Cortex of kidney (tissue), 1 donor: ENCODE measurements at places on chromosomes 12 and 14.

DNA sequence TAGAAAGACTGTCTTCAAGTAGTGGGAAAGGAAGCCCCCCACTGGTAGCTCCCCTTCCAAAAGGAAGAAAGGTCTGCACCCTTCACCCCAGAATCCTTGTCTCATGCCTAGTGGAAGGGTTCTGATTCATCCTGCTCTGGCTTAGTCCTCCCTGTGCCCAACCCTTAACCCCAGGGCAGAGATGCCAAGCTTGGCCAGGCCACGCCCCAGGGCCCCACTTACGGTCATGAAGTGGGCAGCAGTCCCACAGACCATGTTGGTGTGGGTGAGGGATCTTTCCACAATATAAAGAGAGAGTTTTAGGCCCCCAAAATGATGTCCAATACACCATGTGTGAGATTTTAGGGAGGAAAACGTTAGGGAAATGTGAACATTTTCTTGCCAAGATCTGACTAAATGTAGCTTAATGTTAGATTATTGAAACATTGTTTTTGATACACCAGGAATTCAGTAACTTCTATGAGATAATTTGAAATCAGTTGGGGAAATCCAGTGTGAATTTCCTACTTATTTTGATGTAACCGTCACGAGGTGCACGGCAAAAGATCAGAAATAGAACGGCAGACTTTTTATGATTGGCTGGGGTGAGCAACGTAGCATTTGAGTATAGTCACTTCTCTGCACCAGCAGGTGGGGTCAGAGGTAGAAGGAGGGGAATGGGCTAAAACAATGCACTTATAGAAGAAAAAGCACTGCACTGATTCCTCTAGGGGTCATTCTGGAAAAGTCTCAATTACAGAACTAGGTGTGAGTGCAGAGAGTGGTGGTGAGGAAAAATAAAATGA lies 8.2 kb upstream of the SSPN start:
- no peak for DNase-seq

DNA sequence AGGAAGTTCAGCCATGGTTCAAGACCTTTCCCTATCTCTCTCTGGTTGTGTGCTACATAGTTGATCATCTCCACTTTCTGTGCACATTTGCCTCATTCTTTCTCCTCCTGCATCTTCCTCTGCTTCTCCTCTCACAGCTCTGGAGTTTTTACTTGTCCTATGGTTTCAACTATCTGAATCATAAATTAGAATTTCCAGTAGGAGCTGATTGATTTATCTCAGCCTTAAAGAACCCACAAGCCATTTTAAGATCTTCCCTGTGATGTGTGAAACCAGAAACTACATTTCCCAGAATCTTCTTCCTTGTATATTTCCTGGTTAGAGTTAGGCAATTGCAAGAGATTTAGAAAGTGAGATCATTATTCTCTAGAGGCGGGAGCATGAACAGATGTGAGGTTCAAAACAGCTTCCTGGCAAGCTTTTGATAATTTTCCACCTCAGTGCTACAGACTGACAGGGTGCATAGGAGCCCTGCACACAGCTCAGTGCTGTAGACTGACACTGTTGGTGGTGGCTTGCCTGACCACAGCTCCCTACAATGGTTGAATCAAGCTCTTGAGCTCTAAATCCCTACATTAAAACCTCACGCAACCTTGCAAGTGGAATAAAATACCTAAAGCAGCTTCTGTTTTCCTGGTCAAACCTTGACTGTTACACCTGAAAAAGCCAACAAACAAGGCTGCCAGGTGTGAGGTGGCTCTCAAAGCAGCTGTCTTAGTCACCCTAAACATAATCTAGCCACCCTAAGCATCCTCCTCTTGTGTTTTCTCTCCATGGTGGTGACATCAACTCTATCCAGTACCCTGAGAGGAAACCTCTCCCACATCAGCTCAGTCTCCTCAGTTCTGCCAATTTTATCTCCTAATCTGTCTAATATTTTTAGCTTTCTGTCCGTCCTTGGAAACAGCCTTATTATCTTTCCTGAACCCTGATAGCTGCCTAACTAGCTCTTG lies 21.5 kb upstream of the IFNG start:
- no peak for DNase-seq

- DNase-seq: no peak
These were observed 48.4 kb upstream of the IFNG-AS1 start for GRCh38 chr12:67940780-67941243.

- DNase-seq: no peak
These were observed 209.7 kb upstream of the CDKN3 start for GRCh38 chr14:54186821-54187763.

DNA sequence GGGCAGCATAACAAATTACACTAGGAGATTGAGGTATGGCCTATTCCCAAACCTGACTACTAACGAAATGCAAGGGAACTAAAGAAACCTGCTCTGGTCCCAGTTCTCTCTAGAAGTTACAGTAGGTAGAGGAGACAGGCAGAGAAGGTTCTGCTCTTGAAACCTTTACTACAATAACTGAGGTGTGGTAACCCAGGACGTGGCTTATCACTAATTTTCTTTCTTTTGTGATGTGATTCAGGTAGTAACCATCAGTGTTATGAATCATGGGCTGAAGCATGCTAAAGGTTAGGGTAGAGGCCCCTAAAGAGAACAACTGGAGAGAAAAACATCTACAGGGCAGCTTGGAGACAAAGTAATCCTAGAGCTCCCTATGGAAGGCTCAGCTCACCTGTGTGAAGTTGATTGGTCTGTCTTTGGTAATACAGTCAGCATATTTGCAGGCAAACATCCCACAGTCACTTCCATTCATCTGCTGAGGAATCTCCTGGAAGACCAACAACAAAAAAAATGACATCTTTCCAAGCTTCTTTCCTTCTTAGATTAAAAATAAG lies 41.8 kb upstream of the COL2A1 start:
- DNase-seq: no peak

- DNase-seq: no peak
These were observed 169.4 kb downstream of the DACT1 start for GRCh38 chr14:58807191-58807590.

- no peak for DNase-seq
These were observed 115.4 kb downstream of the GTF2A1 start for GRCh38 chr14:81105378-81105777.

DNA sequence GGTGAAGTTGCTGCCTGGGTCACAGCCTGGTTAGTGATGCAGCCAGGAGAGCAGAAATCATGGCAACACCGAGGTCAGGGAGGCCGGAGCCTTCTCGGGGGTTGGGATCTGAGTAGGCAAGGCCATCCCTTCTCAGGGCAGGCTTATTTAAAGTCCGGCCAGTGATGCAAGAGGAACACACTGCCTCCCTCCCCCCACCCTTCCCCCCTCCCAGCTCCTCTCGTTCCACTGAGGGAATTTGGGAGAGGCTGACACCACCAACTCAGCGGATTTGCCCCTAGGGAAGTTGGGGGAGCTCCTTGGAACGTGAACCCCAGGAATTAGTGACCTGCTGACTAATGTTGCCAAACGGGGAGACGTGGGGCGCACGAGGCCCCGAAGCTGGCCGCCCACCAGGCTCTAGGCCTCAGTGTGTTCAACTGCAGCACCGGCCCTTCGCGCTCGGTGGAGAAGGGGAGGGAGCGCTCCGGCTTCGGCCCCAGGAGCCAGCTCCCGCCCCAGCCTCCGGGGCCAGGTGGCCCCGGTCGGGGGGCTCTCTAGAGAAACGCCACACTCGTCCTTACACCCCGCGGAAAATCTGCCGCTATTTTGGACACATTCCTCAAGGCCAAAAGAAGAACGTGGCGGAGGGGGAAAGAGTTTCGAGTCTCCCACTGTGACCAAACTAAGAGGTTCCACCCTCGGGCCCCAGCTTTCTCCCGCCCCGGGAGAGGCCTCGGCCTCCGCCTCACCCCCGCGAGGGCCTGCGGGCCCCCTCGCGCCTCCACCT lies 1.6 kb downstream of the CTDSP2 start:
- DNase-seq: no peak

GRCh38 chr14:58864751-58865513 lies 227.2 kb downstream of the DACT1 start:
- DNase-seq: no peak
